ENCODE measurements at places on chromosomes 1 and 21. TPM values are rescaled to one million over a fixed set of nuclear protein-coding genes. Genes with fewer than 3 reads are reported as not detected.

DNA sequence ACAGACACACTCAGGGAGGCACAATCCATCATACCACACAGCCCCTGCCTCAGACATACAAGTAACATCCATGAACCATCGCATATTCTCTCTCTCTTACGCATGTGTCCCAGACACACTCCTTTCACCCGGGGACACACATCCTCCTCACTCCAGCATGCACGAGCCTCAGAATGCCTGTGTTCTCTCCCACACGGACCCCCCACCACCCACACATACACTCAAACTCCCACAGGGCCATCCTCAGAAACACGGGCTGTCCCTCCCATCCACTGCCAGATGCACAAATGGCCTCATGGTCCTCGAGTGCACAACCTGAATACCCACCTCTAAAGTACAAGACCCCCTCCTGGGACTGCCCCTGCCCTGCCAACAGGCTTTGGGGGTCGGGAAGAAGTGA lies 2.2 kb upstream of the C1QC start:
- no peak overlapping the region for H3K27ac ChIP-seq
- no peaks in the 10 kb centered on the region for H3K4me1 ChIP-seq
- no peaks in the 10 kb centered on the region for H3K27me3 ChIP-seq

The MAP3K21 gene
- 2.2 TPM for total RNA-seq

DNA sequence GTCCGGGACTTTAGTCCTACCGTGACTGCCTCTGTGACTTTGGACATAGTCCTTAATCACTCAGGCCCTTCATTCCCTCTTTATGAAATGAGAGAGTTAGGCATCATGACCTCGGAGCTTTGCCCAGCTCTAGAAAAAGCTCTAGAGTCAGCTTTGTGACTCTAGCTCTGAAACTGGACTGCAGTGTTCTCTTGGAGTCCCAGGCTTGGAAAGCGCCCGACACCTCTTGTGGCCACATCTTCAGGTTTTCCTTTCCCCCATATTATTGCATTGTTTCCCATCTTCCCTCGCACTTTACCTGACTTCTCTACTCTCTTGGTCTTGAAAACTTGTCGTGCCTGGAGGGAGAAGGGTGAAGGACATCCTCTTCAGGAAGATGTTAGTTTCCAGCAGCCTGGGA lies 12.5 kb upstream of the AMIGO1 start:
- peaks cover 3% of the 10 kb centered on the region for H3K4me1 ChIP-seq
- no peak for DNase-seq
- H3K36me3 ChIP-seq, result no peaks in the 10 kb centered on the region
- no peak overlapping the region for H3K27ac ChIP-seq
- no peak overlapping the region for H3K4me3 ChIP-seq

DNA sequence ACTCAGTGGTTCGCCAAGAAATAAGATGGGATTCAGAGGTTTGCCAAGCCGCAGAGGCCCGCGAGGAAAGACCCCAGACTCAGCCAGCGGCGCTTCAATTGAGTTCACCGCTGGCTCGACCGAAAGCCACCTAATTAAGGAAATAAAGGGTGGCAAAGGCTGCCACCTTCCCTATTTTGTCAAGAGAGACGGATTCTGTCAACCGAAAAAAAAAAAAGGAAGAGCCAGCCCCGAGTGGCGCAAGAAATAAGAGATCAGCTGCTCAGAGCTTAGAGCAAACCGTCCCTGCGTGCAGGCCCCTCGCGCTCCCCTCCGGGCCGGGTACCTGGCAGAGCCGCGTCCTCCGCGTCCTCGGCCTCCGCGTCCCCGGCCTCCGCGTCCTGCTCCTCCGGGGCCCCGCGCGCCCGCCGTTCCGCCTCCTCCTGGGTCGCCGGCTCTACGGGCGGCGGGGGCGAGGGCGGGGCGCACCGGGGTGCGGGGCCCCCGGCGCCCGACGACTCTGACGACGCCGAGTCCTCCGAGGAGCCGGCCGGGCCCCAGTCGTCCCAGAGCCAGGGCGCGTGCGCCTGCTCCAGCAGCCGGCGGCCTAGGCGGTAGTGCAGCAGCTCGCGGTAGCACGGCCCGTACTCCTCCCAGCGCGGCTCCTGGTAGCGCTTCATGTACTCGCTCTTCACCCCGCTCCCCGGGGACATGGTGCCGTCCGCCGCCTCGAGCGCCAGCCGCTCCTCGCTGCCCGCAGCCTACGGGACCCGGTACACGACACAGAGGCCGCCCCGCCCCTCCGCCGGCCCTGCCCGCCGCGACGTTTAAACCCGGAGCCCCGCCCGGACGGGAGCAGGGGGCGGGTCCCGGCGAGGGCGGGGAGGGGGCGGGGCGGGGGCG lies 832 bp downstream of the CCSAP start:
- H3K4me3 ChIP-seq, result peak overlapping the region; percentile 69
- DNase-seq, result peak; percentile 77
- H3K4me1 ChIP-seq, result peaks cover 24% of the 10 kb centered on the region

- no peaks in the 10 kb centered on the region for H3K27me3 ChIP-seq
- no peaks in the 10 kb centered on the region for H3K36me3 ChIP-seq
- H3K4me3 ChIP-seq, result no peak overlapping the region
- no peak overlapping the region for H3K27ac ChIP-seq
- H3K4me1 ChIP-seq, result no peaks in the 10 kb centered on the region
- no peak for DNase-seq
Measured at GRCh38 chr21:26570203-26570602, 2.9 kb downstream of the CYYR1 start.

GRCh38 chr1:112699425-112700144 lies 7.3 kb downstream of the RHOC start:
- H3K27ac ChIP-seq, result no peak overlapping the region
- peaks cover 17% of the 10 kb centered on the region for H3K4me1 ChIP-seq
- H3K27me3 ChIP-seq, result no peaks in the 10 kb centered on the region
- no peak overlapping the region for H3K4me3 ChIP-seq
- DNase-seq, result no peak

GRCh38 chr1:59596432-59596831 lies 218.3 kb upstream of the HOOK1 start:
- DNase-seq, result no peak
- H3K4me3 ChIP-seq, result no peak overlapping the region
- H3K4me1 ChIP-seq, result no peaks in the 10 kb centered on the region
- H3K27ac ChIP-seq, result no peak overlapping the region

- H3K27ac ChIP-seq, result peak overlapping the region; percentile 32
- no peaks in the 10 kb centered on the region for H3K27me3 ChIP-seq
- DNase-seq, result peak; percentile 71
- H3K4me3 ChIP-seq, result no peak overlapping the region
- H3K36me3 ChIP-seq, result peaks cover 44% of the 10 kb centered on the region
Measured at GRCh38 chr1:155479205-155479604, 83.4 kb downstream of the ASH1L start.

The ZSWIM5 gene
- 0.04 TPM for total RNA-seq

The OR2L2 gene
- not detected for total RNA-seq

DNA sequence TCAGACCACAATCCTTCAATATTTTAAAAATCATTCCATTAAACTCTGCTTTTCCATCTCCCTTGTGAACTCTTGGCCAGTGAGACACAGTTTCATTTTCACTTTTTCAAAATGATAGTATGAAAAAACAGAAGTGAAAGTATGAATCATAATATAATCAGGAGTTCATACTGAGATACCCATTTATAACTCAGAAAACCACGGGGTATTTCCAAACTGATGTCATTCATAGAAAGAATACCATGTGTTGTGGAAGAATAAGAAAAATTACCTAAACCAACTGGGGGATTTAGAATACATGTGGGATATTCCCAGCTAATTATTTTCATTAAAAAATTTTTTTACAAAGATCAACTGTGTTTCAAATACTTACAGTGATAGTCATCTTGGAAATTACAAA lies 149.9 kb downstream of the MRPL39 start:
- H3K4me3 ChIP-seq, result no peak overlapping the region
- no peak overlapping the region for H3K27ac ChIP-seq
- DNase-seq, result peak; percentile 66
- no peaks in the 10 kb centered on the region for H3K36me3 ChIP-seq
- peaks cover 9% of the 10 kb centered on the region for H3K4me1 ChIP-seq

DNA sequence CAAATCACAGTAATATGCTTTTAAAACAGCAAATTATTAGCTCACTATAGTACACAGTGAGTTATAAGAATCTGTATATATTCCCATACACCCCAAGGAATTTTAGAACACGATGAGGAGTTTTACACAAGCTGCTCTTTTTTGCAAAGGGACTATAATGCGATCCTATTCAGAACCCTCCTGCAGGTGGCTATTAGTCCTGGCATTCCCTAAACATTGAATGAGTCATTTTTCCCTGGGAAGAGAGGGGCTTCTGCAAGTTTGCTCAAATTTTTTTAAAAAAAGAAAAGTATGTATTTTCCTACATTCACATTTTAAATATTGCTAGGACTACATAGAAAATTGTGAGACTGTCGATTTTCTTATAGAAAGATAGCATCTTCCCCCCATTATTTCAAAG lies 106.3 kb downstream of the COL11A1 start:
- DNase-seq, result no peak
- no peaks in the 10 kb centered on the region for H3K36me3 ChIP-seq
- H3K4me1 ChIP-seq, result no peaks in the 10 kb centered on the region
- no peak overlapping the region for H3K27ac ChIP-seq

Data from Karpas-422 (cell line).